ENCODE measurements at places on chromosomes 11 and 22.

DNA sequence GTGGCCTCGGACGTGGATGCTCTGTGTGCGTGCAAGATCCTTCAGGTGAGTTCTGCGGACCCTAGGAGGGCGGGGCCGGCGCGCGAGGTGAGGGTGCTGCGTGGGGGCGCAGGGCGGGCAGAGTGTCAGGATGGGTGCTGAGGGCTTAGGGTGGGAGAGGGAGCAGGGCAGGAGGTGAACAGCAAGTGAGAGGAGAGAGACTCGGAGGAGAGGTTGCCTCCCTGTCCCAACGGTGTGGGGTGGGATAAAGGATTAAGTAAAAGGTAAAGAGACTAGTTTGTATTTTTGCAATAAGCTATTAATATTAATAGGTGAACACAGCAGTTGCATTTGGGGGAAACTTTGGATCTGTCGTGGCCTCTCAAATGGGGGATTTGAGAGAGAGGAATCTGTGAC, 451 bp downstream of the CDC45 start:
- DNase-seq: no peak

DNA sequence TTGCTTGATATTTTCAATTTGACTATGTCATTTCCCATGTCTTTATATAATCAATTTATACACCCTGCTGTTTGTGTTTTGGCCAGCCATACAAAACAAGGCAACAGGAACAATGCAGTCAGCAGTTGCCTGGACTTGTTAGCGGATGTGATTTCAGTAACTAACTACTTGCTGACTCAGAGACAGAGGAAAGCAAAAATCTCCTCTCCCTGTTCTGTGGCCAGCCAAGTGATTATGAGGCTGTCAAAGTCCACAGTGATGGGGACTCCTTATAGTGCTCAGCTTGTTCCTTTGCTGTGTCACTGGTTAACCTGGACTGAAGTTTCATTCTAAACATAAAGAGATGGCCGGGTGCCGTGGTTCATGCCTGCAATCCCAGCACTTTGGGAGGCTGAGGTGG, 32.6 kb upstream of the APLP2 start:
- no peak for DNase-seq

DNA sequence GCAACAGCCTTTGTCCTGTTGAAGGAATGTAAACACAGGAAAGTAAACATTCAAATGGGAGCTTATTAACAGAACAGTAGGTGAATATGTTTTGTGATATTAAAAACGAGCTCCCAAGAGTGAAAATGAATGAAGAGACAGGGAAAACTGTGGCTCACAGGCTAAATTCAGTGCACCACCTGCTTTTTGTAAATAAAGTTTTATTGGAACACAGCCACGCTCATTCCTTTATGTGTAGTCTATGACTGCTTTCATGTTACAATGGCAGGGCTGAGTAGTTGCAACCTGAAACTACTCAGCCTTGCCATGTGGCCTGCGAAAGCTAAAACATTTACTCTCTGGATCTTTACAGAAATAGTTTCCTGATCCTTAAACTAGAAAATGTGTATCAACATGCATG, 136.9 kb downstream of the MYO18B start:
- DNase-seq: no peak

DNA sequence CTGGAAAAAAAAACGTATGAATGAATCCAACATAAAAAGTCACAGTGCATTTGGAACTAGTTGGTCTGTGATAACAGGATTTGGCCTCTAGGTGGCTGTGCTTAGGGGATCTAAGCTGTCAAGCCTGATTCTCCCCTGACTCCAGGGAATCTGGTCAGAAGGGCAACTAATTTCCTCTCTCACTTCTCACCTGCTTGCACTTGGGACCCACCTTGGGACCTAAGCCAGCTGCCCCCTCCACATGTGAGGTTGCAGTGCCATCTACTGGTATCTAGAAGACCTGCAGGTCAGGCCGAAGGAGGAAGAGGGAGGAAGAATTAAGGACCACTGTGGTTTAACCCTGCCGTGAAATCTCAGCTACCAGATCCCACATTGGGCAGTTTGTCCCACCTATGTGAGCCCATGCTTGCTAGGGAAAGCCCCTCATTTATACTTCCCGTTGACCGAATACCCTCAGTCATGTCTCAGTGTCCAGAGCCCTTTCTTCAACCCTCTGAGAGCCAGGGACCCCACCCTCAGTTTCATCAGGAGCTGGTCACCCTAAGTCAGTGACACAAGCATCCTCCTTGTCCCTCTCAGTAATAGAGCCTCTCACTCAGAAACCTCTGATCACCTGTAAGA, 33.2 kb upstream of the CAVIN3 start:
- DNase-seq: peak; percentile 59

DNA sequence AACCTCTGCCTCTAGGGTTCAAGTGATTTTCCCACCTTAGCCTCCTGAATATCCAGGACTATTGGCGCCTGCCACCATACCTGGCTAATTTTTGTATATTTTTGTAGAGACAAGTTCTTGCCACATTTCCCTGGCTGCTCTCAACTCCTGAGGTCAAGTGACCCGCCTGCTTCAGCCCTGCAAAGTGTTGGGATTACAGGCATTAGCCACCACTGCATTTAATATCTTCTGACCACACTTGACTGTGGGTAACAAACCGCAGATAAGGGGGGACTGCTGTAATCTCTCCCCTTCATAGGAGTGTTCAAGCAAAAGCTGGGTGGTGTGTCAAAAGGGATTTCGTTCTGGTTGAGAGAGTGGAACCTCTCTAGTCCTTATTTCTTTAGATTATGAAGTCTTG, 53.4 kb downstream of the GRAMD1B start:
- no peak for DNase-seq

- no peak for DNase-seq
Observed at GRCh38 chr11:70569996-70570692, 171.8 kb downstream of the CTTN start.

DNA sequence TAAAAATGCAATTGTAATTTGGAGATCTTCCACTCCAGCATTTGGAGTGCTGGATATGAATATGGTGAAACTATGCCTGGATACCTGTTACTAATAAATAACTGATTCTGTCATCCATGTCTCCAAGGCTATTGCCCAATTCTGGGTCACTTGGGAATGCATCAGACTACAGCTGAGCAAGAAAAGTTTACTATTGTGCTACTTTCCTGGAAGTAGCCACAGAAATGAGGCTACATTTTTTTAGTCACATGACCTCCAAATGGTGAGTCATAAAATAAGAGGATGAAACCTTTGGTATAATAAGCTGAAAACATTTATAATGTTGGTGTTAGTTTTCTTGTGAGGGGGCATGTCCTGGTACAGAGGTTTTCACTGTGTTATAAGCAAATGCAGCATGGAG, 44.4 kb downstream of the DCDC1 start:
- DNase-seq: no peak

- peak; percentile 93 for DNase-seq
Observed at GRCh38 chr11:86151174-86152005, 82.5 kb upstream of the PICALM start.

GRCh38 chr11:34157163-34157562, 51.7 kb downstream of the NAT10 start:
- no peak for DNase-seq

- no peak for DNase-seq
Observed at GRCh38 chr11:868802-869201, 26.1 kb downstream of the TSPAN4 start.

DNA sequence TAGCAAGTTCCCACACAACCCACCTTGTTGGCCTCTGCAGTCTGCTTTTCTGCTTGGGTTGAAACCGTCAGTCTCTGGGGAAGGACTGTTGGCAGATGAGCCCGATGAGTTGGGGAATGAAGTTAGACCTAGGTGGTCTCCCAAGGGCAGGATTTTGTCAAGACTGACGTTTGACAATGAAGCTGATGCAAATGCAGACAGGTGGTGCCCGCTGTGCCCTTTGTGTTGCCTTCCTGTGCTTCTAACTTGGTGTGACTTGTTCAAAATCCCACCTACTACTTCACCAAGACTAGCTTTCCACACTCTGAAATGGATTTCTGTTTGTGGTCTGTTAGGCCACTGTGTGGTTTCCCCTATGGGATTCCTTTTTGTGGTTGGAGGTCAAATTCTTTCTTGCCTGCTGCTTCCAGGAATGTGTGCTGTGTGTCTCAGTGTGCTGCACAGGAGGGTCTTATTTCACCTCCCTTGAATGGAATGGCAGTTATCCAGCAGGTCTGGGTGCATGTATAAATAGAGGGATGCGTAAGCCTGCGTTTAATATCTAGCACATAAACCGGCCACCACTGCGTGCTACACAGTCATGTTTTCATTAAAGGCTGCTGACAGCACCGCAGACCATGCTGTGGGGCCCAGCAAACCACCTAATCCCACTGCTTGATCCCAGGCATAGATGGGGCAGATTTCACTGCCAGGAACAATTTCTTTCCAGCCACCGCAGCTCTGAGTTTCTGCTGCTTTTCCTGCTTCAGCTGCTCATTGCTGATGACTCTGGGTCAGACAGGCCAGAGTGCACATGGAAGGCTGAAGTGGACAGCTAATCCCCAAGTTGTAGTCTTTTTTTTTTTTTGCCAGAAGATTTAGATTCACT, 44.8 kb downstream of the ADAMTS8 start:
- DNase-seq: no peak

- DNase-seq: no peak
Observed at GRCh38 chr11:119318240-119319135, 1.6 kb upstream of the MCAM start.

DNA sequence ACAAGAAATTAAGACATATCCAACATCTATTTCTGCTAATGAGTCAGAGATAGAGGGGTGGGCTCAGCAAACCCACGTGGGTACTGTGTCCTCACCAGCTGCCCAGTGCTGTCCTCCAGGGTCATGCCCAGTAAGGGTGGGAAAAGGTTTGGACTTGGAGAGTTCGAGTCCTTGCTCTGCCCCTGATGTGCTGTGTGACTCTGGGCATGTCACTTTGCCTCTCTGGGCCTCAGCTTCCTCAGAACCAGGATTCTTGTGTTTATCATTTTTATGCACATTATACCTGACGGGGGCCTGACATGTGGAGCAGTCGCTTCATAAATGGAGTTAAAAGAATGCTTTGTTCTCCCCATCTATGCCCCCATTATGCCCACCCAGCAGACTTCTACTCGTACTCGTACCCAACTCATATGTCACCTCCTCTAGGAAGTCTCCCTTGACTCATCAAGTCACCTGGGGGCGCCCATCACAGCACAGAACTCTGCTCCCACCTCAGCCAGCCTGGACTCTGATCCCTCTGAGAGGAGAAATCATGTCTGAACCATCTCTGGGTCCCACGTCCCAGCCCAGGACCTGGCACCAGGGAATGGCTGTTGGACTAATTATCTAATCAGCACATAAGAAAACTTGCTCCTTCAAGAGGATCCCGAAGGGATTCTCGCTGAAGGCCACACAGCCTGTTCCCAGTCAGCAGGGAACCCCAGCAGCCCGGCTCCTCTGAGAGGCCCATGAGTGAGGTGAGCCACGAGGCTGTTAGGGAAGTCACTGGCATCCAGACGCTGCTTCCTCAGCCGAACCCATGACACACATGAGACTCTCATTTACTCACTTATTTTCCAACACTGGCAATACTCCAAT, 38.7 kb upstream of the TSKU start:
- DNase-seq: peak; percentile 78

DNA sequence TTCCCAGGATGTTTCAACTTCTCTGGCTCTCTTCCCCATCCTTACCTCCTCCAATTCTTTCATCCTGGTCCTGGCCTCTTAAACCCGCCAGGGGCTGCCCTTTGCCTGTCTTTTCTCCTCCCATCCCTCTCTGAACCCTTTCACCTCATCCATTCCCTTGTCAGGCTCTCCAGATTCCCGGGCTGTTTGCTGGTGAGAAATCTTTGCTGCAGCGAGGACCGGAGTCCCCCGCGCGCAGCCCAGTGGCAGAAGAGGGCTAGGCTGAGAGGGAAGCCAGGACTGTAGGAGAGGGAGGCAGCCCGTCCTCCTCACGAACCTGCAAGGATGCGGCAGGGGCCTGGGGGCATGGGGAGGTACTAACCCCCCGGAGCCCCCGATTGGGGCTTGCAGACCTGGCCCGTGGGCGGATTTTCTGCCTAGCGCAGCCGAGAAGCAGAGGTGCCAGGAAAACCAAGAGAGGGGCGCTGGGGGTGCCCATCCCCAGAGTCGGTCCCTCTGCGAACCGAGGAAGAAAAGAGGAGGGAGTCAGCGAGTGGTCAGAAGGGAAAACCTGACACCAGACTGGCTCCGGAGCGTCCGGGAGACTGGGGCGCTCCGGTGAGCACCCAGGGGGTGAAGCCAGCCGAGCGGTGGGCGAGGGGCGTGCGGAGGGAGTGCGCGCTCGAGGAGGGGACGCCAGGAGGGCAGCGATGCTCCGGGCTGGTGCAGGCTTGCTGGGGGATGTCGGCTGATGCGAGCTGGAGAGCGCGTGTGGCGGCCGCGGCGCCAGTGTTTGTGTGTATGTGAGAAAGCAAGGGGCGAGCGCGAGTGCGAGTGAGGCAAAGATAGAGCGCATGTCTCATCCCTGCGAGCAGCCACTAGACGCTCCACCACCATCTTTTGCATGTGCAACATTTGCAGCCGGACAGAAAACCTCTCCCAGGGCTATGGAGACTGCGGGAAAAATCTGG, at the start of gene GRIA4:
GRIA4 (plus strand) TSS at position 242 of the 950 bp plus-strand sequence. CDS start 925 bp downstream, outside the sequence.
- DNase-seq: no peak

DNA sequence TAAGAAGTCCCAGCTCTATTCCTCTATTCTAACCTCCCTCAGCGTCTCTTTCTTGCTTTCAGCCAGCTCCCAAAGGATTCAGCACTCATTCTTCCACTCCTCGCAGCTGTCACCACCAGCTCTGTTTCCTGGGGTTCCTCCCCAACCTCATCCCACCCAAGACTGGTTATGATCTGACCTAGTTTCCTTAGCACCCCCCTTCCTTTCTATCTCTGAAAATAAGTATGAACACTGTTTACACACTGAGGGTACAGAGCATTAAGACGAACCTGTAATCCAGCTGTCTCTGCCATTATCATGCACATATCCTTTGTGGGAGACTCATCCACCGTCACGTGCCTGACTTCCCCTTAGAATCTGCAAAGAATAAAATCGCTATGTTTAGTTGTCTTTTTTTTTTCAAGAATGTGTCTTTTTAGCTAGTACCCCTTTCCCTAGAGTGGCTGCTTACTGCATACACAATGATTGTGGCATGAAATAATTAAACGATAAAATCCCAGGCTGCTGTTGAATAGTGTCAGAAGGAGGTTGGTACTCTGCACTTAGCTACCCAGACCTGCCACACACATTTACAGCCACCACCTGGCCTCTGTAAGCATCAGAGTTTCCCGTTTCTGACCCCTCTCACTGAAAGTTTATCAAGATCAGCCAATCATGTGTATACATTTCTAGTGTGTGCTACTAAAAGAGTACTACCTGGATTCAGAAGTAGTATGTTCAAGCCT, 26.9 kb upstream of the CSTF3 start:
- no peak for DNase-seq

DNA sequence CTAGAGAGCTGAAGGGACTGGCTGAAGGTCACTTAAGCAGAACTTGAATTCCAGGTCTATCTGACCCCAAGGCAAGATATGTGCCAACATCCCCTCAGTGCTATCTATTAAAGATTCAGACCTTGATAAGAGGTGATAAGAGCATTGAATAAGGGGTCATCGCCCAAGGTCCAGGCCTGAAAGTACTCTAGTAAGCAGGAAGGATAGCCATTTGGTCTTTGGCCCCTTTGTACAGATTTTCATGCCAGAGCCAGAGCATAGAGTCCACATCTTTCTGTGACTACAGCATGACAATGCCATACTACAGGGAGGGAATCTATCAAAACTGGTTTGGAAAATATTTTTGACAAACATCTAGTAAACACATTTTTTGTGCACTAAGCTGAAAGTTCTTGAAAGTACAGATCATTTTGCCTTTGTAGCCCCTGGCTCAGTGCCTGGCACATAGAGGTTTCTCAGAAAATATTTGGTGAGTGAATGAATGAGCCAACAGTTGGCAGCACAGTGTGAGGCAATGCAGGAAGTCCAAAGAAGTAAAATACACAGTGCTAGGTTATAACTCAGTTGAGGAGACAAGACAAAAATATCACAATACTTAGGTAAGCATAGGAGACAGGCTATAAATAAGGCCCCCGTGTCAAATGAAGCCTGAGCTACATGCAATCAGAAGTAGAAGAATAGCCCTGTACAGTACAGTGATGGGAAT, 15.1 kb upstream of the RRAS2 start:
- no peak for DNase-seq
